DMS153 (cell line): ENCODE measurements at places on chromosomes 7 and 10.

DNA sequence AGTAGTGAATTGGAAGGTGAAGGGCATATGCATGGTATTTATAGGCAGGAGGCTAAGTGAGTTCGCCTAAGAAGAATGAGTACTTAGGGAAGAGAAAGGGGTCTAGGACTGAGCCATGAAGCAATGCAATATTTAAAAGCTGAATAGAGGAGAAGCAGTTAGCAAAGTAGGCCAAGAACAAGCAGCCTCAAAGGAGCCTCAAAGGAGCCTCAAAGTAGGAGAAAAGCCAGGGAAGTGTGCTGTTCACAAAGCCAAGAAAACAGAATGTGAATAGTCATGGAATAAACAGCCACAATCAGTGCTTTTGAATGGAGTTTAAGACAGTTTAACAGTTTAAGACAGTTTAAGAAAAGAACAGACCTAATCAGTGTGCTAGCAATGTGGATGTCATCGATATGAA, 762.0 kb downstream of the SORCS1 start:
- DNase-seq: no peak

DNA sequence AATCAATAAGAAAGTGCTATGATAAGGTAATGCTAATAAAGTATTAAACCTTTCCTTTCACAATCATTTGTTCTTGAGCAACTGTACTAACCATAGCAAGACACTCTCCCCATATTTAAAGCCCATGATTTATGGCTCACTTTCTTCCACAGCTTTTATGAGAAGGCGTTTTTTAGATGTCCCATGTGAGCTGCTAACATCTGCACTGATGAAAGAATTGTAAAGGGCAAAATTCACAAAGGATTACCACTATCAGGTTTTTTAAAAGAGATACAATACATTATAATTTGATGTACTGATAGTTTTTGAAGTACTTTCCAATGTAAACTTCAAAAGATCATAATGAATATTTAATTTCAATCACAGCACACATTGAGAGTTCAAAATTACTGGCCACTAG, 75.7 kb downstream of the RNLS start:
- DNase-seq: no peak

DNA sequence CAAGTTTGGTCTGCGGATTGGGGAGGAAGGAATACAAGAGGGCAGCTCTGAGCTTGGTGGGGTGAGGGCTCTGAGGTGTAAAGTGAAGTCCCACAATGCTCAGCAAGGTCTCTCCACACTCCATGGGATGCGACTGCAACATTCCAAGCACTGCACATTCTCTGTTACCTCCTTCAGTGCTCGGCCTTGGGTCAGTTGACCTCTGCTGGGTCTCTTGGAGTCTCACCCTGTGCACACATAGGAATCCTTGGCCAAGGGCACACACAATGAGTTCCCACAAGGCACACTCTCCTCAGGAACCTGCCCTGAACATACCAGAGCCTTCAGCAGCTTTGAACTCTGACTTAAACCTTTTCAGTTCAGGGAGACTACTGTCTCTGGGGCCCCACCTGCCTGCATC, 2.4 kb upstream of the WDFY4 start:
- no peak for DNase-seq

- DNase-seq: no peak
Observed at GRCh38 chr7:2864204-2864985, 20.3 kb upstream of the GNA12 start.

- no peak for DNase-seq
Observed at GRCh38 chr7:73668103-73668885, 663 bp downstream of the VPS37D start.

GRCh38 chr10:74926791-74927585, 100.6 kb downstream of the KAT6B start:
- no peak for DNase-seq

- no peak for DNase-seq
Observed at GRCh38 chr7:101857358-101857811, 40.0 kb downstream of the CUX1 start.

DNA sequence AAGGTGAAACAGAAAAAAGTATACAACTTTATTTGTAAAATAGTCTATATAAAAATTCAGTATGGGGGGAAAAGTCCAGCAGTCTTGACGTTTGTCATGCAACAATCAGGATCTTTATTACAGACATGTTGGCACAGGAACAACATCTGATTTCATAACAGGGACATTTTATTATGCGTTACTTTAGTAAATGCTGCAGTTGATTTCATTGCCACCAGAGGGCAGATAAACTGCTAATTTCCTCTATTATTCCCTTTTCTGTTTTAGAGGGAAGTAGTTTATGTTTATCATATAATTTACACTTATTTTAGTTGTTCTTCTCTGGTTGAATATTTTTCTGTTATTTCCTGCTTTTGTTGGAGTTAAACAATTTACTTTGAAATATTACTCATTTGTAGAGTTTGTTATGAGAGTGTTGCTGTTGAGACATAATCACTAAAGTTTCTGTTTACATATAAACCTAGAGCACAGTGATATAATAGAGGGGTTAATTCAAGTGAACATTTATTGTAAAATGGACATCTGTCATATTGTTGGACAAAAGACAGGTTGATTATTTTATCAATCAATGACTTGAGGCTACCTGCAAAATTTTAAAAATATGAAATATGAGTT, 3.3 kb downstream of the PLXDC2 start:
- DNase-seq: peak; percentile 12

DNA sequence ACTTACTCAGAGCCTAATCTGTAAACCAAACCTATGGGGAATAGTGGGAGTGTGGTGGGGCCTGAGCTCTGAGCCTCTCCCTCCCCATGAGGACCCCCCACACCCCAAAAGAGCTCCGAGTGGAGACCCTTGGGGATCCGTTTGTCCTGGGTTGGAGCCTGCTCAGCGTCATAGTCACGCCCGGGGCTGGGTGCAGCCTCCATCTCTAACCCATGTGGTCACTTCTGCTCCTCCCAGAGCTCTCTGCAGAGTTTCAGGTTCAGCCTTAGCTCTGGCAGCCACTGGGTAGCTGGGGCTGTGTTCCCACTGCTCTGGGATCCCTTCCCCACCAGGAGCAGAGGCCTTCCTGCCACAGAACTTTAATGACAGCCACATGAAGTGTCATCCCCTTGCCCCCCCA, 25.9 kb downstream of the PFKFB3 start:
- no peak for DNase-seq

DNA sequence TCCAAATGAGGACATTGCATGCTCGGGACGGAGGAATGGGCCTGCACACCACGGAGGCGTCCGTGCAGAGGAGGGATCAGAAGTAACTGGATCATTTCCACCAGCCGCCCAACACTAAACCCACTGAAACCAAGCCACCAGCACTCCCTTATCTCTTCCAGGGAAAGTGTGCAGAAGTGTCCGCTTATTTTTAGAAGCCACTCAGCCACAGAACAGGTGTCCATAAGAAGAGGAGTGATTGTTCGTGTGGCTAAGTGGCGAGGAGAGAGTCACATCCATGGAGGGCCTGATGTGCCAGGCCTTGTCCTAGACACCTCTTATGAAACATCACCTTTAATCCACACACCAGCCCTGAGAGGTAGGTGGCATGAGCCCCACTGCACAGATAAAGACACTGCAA, 407.9 kb upstream of the NPVF start:
- DNase-seq: no peak

GRCh38 chr10:116472891-116473290, 45.2 kb downstream of the PNLIPRP3 start:
- DNase-seq: no peak

DNA sequence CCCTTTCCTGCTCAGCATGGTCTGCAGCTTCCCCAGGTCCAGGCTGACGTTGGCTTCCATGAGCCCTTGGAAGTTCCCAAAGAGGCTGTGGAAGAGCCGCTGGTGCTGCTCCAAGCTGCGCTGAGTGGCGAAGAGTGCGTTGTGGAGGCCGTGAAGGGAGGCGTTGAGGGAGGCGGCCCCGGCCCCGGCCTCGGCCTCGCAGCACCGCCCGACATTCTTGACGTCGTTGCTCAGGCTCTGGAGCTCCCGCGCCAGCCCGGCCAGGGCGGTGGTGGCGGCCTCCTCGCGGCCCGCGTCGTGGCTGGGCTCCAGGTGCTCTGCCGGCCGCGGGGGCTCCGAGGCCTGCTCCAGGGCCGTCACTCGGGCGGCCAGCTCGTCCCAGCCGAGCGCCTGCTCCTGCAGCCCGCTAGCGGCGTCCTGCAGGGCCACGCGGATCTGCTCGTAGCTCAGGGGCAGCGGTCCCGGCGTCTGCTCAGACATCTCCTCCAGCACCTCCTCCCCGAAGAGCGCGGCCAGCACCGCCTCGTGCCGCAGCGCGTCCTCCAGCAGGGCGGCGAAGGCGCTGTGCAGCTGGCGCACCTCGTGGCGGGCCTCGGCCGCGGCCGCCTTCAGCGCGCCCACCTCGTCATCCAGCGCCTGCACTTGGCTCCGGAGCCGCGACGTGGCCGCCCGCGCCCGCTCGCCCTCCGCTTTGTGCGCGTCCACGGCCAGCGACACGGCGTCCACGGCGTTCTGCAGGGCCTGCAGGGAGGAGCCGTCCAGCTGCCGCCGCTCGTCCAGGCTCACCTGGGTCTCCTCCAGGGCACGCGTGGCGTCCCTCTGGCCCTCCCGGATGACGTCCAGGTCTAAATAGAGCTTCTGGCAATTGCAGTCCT, 14.7 kb downstream of the MMRN2 start:
- no peak for DNase-seq

DNA sequence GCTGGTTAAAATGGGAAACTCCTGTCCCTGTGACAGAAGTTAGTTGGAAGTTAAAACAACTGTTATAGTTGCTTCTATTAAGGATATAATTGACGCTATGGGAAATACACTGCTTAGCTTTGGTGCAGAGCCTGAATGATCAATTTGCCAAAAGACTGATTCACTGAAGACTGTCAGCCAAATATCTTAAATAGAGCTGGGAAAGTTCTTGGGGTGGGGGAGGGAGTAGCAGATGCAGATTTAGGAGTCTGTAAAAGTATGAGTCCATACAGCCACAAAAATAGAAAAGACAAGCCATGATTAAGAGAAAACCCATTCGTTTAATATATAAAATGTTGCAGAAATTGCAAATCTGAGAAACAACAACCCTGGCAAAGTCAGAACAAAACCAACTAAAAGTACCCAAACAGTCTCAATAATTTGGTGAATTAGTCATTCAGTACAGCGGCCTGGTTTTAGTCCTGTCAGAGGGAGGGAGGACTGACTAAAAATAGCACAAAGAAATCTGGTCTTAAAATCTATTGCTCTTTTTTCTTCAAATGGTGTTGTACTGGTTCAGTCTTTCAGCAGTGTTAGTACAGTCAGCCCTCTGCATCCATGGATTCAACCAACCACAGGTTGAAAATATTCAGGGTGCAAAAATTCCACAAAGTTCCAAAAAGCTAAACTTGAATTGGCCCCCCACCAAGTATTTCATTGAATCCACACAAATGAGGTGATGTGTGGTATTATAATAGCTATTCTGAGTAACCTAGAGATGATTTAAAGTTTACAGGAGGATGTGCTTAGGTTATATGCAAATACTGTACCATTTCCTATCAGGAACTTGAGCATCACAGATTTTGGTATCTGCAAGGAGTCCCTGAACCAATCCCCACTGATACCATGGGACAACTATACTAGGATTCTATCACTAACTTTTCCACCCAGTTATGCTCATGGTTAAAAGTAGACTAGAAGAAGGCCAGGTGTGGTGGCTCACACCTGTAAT, 30.0 kb downstream of the STK17A start:
- no peak for DNase-seq

- peak; percentile 97 for DNase-seq
Observed at GRCh38 chr10:88473989-88474883, 108.9 kb downstream of the RNLS start.

DNA sequence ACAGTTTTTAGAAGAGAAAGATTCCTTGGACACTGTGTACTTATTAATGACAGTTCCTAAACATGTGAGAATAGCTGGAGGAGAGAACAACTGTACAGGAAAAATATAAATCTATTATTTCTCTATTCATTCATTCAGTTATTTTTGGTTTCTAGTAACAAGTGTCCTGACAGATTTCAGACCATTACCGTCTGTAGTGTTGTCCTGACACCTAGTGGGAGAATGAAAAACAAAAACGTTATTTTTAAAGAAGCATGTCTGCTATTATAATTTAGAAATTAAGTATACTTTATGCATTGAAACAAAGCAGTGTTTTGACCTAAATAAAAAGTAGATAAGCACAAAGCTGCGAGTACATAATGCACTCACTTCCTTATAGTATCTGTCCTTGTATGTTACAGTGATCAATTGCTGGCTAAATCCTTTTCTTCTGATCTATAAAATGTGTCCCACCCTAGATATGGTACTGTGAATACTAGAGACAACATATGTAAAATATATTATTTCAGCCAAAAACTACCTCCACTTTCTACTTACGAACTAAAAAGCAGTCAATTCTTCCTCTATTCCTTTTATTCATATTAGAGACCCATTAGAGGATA, 575.6 kb downstream of the ARL4A start:
- DNase-seq: no peak

DNA sequence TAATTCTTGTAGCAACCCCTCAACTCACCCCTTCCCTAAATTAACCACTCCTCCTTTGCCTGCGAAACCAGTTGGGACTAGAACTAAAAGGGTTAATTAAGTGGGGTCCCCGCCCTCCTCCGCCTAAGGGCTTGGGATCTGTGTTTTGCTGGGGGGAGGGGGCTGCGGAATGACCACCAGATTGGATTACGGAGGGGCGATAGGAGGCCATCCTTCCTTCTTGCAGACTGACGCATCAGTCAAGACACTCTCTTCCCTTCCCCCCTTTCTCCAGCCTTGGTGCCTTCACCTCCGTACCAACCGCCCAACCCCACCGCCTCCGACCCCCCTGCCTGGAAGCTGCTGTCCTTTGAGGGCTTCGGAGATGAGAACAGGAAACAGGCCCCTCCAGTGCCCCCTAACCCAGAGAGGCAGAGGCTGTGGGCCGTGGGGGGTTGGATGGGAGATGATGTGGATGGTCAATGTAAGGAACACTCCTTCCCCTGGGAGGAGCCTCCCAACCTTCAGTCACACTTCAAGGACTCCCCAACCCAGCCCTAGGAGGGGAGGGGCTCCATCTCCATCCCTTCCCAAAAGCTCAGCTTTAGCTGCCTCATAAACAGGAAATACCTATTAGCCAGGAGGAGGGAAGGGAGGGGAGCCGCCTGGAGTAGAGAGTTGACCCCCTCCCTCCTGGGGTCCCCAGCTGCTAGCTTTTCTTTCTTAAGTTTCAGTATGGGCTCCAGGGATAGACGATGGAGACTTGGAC, 997 bp upstream of the LDB1 start:
- peak; percentile 27 for DNase-seq

DNA sequence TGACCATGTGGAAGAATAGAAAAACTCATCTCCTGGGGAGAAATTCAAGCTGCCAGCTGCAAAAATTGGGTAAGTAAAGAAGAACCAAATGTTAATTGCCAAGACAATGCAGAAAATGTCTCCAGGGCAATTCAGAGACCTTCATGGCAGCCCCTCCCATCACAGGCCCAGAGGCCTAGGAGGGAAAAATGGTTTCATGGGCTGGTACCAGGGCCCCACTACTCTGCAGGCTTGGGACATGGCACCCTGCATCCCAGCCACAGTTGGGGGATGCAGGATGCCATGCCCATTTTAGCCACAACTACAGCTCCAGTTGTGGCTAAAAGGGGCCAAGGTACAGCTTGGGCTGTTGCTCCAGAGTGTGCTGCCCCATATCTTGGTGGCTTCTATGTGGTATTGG, 20.9 kb upstream of the MKLN1 start:
- DNase-seq: no peak
